CD4-positive, alpha-beta T cell treated with Interleukin-12 subunit alpha and Interleukin-12 subunit beta, for 1 hour (primary cell): ENCODE measurements at places on chromosomes 5 and 9.

DNA sequence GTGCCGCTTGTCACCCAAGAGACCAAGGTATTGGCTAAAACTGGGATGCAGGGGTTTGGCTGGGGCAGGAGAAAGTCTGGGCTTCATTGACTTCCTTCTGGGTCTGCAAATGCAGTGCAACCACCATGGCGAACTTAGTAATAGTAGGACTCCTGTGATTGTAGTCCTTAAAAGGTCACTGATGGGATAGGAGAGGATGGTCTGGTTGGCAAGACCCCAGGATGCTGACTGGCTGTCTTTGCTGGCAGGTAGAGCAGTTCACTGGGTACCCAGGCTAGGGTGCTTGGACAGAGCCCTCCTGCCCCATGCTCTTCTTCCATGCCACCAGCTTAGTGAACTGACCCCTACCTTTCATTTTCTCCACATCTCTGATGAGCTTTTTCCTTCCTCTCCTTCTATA, 37.2 kb downstream of the ANGPTL2 start:
- DNase-seq = no peak

GRCh38 chr5:149228618-149229297, 42.9 kb upstream of the AFAP1L1 start:
- no peak for DNase-seq

DNA sequence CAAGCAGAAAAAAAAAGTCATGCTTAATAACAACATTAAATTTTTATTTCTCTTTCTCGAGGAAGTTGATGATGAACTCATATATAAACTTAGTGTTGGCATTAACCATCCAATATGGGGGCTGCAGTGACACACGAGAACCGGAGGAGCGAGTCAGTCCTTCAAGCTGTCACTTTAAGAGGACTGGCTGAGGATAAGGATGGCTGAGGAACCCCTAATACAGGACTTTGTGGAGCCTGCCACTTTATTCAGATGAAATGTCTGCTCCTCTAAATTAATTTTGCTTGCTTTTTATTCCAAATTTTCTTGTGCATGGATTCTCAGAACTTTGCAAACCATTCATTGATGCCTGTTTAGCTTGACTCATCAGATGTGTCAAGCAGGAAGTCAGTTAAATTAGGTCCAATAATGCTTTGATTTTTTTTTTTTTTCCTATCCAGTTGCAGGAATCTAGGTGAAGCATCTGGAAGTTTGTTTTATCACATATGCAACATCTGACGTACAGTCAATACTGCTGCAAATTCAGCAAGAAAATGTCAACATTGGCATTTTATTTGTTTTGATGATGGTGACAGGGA, 144.2 kb upstream of the COL5A1 start:
- no peak for DNase-seq

DNA sequence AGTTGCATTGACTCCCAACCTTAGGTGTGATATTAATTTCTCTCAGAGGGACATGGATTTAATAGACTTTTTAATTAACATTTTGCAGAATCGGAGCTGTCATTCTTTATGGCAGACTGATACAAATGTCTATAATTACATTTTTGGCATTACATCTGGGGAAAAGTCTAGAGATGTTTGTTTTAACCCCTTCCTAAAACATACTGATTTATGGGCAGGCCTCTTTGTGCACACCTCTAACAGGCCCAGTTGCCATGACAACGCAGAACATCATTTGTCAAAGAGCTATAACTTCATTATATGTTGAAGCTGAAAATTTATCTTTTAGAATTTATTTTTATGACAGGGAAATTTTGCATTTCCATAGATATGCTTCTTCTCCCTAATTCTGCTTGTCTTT, 158.5 kb downstream of the NTRK2 start:
- no peak for DNase-seq

- DNase-seq = no peak
Observed at GRCh38 chr5:72256536-72256935, 63.5 kb downstream of the MRPS27 start.

DNA sequence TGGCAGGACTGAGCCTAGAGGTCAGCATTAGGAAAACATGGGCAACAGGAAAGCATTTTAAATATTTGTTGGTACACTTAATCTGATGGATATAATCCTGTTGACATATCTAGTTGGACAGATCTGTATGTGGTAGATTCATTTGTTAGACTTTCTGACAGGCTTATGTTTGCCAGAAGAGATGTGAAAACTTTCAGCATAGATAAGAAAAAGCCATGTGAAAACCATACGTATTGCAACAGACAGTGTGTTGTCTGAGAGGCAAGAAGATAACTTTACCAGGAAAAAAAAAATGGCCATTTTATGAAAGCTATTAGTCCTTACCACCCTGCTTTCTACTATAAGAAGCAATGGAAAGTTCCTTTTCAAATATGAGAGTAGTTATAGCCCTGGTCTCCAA, 1902.2 kb upstream of the C9orf72 start:
- no peak for DNase-seq

DNA sequence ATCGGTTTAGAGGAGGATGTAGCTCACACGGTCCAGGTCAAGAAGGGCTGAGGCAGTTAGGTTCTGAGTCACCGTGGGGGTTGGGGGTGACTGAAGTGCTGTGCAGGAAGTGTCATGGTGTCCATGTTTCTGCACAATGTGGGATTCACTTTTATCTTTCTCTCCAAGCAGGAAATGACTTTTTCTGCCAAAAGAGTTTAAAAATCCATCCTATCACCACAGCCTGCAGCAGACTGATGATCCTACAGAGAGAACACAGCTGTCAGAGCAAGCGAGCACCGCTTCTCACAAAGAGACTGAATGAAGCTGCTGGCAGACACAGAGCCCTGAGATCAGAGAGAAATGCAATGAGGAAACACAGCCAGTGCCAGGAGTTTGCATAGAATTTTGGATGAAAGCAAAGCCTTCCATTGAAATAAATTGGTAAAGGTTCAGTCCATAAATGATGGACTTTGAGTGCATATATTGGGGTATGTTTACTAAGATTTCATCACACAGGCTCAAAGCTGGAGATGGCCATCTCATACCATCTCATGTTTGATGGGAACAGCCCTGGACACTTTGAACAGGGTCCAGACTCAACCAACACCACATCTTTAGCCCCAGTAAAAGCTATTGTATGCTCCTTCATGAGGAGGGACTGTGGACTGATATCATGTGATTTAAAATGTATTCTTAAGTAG, 213.9 kb upstream of the FBXL7 start:
- DNase-seq = no peak

GRCh38 chr5:71986101-71986500, 121.2 kb upstream of the MAP1B start:
- DNase-seq = no peak

DNA sequence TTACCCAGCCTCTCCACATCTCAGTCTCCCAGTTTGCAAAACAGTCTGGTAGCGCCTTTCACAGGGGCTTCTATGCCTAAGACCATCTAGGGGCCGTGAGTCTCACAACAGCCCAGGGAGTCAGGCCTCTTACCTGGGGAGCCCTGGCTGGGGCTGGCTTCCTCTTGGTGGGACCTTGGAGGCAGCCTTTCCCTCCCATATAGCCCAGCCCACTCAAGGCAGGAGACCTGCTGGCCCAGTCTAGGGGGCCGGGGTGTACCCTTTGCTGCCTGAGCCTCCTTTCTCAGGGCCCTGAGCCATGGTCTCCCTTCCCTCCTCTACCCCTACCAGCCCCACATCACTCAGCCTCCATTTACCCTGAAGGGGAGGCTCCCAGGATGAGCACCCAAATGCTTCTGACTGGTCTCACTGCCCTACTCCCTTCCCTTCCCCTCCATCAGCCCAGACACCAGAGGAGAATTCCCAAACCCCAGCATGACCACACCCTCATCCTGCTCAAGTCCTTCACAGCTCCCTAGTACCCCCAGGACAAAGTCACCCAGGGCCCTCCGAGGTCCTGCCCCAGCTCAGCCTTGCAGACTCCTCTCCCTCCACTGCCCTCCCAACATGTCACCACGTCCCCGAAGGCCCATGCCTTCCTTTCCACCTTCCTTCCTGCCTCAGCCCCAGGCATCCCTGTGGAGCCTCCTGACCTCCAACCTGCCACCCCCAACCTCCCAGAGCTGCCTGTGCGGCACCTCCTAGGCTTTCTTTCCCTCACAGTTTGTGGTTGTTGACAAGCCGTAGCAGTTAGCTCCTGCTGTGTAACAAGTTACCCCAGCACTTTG, 55.3 kb downstream of the BARX1 start:
- no peak for DNase-seq

DNA sequence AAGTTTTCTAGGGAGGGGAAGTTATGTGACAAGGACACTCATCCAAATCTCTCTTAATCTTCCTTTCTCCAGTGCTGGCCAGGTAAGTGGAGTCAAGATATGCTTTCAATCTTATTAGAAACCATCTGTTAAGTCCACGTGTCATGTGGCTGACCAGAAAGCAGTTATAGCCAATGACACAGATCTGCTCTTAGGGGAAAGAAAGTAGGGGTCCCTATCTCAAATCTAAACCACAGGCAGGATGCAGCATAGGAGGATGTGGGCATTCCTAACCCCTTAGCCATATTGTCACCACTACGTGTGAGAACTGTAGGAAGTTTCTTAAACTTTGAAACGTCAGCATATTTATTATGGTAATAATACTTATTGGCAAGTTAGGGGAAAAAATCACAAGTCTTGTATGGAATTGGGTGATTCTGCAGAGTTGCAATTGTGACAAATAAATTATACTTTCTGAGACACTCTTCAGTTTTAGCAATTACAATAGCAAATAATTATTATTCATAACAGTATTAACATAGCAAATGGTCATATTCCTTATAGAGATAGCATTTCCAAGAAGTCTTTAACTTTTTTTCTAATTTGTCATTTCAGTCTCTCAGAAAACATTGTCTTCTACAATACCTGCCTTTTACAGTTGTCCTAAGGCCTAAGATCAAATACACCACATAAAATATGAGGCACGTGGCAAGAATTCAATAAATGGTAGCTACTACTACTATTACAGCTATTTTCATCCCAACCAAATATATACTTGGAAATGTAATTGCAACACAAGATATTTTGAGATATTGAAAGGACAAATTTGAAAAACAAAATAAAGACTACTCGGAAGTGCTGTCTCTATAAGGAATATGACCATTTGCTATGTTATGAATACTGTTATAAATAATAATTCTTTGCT, 236.9 kb downstream of the PDE4D start:
- no peak for DNase-seq

DNA sequence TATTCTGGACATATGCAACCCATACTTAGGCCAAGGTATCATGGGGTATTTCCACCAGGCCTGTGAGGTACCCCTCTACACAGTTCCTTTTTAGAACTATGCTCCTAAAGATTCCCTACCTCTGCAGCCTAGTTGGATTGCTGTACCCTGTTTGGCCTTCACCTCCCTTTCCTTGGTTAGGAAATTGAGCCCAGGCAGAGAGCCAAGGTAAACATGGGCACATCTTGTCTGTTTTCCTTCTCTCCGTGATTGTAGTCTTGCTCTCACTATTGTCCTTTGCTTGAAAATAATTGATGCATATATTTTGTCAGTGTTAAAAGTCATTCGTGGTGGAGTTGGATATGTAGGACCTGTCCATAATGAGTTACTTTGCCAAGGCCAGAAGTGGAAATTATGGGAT, 26.7 kb downstream of the BDP1 start:
- no peak for DNase-seq

DNA sequence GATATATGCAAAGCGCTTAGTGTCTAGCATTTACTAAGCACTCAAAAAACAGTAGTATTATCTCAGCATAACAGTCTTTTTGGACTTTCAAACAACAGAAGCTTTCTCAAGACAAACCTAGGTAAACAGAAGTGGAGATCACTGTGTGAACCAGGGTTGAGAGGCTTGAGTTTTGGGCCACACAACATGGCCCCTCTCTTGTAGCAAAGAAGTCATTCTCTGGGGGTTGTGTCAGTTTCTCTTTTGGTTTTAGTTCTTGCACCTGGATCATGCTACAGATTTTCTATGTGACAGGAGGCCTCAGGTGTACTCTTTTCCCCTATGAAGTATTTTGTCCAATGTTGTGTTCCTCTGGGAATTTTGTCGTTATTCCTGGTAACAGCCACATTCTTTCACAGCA, 30.0 kb downstream of the INSYN2B start:
- DNase-seq = no peak

DNA sequence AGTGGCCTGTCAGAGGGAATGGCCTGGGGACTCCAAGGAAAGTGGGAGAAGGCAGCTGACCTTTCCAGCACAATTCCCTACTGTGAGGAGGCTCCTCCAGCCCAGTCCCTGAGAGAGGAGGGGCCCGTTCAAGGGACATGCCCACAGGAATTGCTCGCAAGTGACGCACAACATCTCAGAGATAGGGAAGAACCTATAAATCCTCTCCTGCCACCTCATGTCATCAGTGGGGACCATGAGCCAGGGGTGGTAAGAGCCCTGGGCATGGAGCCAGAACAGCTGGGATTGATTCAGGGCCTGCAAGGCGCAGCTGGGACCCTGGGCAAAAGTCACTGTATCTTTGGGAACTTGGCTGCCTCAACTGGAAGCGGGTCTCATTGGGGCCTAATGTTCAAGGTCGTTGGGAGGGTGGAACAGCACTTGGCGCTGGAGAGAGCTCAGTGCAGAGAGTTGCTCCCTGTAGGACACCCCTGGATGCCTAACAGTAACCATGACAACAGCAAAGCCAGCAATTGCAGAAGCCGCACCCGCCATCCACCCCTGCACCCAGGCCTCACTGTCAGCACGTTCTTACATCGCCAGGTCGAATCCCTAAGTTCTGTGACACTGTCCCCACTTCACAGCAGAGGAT, 41.3 kb upstream of the ORM1 start:
- no peak for DNase-seq

DNA sequence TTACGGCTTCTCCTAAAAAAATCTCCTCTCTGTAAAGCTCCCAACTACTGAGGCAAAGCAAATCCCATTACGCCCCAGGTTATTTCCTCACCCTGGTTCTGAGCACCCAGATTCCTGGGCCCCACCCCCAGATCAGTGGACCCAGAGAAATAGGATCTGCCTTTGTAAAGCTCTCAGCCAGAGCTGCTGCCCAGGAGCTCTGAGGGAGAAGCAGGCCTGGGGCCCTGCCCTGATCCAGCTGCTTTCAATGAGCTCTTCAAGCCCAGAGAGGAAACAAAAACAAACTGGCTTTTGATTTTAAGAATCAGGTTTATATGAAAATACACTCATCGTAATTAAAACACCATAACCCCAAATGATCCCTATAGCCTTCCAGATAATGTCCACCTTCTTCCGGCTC, 124.5 kb downstream of the C5orf15 start:
- no peak for DNase-seq

- DNase-seq = no peak
Observed at GRCh38 chr9:100619194-100619593, 41.3 kb downstream of the CAVIN4 start.
